Activated T-cell treated with anti-CD3 and anti-CD28 coated beads for 1 hour (primary cell): ENCODE measurements at places on chromosomes 1 and 21.

DNA sequence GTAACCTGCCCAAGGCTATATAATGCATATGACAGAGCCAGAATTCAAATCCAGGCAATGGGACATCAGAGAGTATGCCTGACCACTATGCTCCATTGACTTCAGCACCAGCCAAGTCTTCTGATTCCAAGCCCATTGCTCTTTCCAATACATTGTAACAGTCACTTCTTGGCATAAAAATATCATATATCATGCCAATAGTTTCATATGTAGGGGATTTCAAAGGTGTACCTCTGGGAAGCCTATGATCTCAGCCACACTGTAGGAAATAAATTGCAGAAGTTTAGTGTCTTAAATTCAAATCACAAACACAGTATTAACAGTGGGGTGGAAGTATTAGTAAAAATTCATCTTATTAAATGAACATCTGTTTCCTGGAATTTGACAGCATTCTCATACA, 30.0 kb upstream of the ROR1 start:
- no peak for DNase-seq

- no peak for DNase-seq
These were observed 10.8 kb downstream of the CFAP45 start for GRCh38 chr1:159889202-159889601.

DNA sequence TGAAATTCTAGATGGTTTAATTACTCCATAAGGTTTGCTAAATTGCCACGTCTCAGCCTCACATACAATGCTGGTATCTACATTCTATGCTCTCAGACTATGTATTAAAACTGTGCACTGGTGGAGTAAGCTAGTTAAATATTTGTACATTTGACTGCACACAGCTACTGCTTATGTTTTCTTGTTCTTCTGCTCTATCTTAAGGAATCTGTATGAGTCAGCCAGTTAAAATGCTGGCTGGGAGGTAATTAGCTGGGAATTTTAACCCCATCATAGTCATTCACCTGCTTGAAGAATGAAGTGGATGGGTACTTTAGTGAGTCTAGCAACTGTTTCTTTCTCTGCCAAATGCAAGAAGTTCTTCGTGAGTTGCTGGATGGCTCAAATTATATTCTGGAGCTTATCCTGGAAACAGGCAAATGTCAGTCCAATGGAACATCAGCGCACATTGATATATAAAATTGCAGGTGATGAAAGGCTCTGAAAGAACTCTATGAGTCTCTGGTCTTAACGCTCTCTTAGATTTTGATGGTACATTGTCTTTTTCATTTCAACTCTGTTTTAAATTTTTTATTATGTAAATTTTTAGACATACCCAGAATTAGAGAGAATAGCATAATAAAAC, 83.4 kb downstream of the BACH1 start:
- DNase-seq = no peak

GRCh38 chr1:232178191-232178590, 451.7 kb downstream of the SIPA1L2 start:
- no peak for DNase-seq

- no peak for DNase-seq
These were observed 25.6 kb upstream of the A3GALT2 start for GRCh38 chr1:33346533-33346926.

- DNase-seq = peak; percentile 27
These were observed 725 bp downstream of the SLC25A33 start for GRCh38 chr1:9539829-9540550.

GRCh38 chr1:223772771-223773160, 60.4 kb downstream of the CAPN2 start:
- no peak for DNase-seq

DNA sequence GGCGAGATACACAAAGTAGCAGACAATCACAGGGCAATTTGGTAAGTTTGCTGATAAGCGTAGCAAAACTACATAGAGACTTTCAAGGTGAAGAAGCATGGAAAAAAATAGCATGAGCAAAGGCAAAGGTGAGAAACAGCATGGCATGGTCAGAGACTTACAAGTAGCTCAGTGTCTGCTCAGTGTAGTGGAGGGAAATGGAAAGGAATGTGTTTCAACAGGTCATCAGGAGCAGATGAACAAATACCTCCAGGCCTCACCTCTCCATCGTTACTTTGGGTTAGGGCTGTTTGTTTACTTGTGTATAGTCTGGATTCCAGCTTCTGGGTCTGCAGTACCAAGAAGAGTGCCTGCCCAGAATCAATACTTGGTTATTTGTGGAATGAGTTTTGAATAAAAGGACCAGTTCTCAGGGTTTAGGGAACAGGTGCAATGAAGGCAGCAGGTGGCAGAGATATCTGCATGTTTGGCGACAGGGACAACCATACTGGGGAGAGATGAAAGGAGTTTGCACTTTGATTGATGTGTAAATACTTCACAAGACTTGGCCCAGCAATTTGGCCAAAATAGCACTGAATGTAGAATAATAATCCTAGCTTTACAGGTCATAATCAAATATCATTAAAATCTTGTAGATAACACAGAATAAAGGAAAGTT, 97.0 kb upstream of the FGGY start:
- no peak for DNase-seq

DNA sequence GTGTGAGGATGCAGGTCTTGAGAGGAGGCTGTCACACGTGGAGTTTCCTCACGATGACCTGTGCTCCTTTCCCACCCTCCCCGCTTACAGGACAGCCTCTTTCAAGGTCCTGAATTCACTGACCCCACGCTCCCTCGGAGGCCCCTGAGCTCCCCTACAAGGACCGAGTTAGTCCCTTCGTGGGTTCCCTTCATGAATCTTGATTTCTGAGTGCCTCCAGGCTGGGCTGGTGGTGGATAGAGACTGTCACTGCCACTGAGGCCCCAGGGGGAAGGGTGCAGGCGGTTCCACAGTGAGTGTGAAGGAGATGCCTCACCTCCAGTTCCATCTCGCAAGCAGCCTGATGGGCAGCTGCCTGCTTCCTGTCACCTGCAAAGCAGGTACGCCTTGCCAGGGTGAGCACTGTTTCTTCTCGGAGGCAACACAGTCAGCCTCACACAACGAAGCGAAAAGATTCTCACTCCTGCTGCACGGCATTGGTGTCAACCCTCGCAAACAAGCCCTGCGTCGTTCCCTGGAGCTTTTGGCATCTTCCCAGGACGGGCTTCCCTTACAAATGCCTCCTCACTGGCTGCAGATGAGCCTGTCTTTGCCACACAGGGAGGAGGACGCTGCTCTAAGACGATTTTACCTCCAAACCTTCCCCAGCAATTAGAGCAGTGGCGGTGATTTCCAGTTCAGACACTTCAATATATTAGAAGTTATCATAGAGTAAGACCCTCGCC, 26.7 kb upstream of the PCP4 start:
- DNase-seq = no peak

- DNase-seq = no peak
These were observed 7.1 kb downstream of the PROX1 start for GRCh38 chr1:213994888-213995287.

DNA sequence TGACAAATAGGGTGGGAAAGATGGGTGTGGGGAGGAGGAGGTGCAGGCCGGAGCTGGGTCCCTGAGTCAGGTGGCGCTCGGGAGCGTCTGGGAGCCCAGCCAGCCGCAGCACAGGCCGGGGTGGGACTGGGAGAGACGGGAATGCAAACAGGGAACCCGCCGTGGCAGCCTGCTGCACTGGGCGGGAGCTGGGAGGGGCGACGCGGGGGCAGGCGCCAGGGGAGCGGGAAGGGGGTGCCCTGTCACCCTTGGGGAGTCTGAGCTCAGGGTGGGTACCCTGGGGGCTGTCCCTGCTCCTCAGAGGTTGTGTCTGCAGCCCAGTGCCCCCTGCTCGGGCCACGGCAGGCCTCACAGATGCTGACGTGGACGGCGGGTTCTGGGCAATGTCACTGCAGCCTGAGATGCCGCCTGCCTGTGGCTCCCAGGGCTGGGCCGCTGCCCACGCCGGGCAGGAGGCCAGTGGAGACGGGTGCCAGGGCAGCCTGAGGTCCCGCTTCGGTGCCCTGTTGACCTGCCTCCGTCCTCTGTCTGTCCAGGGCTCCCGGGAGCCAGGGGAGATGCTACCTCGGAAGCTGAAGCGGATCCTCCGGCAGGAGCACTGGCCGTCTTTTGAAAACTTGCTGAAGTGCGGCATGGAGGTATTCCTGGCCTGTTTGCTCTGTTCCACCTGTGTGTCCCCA, 16.6 kb upstream of the LRRC3 start:
- no peak for DNase-seq

DNA sequence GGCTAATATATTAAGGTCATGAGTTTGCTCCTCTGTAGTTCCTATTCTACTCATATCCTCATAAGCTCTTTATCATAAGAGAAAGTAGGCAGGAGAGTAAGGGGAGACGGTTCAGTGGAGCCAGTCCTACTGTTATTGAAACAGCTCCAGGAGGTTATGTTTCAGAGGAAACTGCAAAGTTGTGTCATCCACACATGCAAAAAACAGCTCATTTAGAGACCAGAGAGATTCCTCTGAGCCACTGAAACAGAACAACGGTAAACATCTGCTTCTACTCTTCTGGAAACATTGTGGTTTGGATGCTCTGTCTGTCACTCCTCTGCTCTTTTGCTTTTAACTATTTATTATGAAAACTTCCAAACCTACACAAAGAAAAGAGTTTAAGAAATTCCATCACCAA, 66.3 kb upstream of the PPP2R5A start:
- DNase-seq = no peak

- DNase-seq = no peak
These were observed 376.4 kb upstream of the KAZN start for GRCh38 chr1:14222086-14222485.

- no peak for DNase-seq
These were observed 280.4 kb downstream of the SETD4 start for GRCh38 chr21:35779690-35780570.

DNA sequence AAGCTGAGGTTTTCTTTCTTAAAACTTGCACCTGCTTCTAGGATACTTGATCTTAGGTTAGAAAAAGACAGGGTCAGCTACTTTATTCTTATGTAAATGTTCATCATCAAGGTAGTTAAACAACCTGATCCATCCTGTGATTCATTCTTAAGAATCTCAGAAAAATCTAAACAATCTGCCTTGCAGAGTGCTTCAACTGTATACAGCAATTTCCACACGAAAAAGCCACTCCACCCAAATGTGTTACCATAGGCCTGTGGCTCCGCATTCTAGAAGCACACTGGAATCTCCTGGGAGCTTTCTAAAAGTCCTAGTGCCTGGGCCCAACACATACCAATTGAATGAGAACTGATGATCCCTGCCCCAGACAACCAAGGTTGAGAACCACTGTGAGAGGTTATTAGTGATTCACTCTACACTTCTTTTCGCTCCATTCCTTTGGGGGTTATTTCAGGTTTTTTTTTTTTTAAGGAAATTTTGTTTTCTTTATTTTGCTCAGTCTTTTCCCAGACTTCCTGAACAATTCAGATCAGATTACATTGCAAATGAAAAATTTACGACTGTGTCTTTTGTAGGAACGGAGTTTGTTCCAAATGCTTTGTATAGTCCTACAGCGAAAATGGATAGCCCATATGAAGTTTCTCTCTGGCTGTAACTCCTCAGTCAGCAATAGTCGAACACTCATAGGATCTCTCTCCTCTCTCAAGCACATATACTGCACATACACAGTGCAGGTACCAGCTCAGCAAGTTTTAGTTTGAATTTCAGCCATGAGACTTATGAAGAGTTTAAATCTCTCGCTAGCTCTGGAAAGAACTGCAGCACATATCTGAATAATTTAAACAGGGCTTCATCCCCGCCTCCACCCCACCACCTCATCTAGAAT, 16.1 kb downstream of the SMYD2 start:
- no peak for DNase-seq

DNA sequence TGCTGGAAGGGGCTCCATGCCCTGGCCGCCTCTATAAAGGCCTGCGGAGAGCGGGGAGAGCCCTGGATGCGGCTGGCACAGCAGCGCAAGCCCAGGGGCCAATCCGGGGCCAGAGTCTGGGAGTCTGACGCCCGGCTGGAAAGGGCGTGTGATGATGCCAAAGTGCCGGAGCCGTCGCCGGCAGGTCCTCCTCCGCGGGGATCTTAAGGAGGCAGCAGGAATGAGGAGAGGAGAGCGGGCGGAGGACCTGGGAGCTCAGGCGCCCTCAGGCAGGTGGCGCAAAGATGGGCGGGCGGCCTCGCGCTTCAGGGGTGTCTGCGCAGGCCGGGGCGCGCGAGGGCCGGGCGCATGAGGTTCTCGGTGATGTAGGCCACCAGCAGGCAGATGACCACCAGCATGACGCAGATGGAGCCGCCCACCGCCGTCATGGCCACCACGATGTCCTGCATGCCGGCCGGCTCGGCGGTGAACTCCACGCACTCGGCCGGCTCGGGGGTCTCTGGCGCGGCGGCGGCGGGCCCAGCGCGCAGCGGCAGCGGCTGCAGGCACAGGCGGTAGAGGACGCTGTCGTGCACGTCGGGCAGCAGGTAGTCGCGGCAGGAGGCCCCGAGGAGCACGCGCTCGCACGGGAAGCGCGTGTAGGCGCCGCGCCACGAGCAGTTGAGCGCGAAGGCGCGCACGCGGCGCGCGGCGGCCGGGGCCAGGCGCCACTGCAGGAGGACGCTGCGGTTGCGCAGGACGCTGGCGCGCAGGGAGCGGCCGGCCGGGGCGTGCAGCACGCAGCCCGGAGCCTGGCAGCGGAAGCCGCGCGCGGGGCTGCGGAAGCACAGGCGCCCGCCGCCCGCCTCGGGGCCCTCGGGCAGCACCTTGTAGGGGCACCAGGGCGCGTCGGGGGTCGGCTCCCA, 653 bp downstream of the FNDC10 start:
- no peak for DNase-seq

DNA sequence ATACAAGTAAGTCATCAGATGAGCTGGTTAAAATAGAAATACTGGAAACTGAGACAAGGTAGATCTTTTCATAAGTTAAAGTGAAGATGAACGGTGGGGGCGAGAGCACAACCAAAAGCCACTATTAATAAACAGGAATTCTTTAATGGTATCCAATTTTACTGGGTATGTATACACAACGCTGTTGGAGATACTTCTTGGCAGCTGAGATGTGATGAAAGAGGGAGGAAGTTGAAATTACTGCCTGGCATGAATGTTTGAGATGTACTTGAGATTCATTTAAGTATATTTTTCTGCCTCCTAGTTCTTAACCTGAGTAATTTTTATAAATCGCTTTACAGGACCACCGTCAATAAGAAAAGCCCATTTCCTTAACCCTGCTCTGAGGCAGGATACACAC, 110.0 kb upstream of the ZRANB2 start:
- no peak for DNase-seq

GRCh38 chr1:205437570-205437969, 15.7 kb upstream of the LEMD1 start:
- DNase-seq = no peak
